ENCODE measurements at places on chromosomes 12 and 14. TPM values are rescaled to one million over a fixed set of nuclear protein-coding genes. Genes with fewer than 3 reads are reported as not detected.

The STYK1 gene
- 0.14 TPM for total RNA-seq

The RDH11 gene
- total RNA-seq: 125 TPM

The KCNC2 gene
- total RNA-seq: not detected

The DLST gene
- 50.6 TPM for total RNA-seq

The SDSL gene
- 17.5 TPM for total RNA-seq

The TAS2R10 gene
- 0.71 TPM for total RNA-seq

The CPNE6 gene
- not detected for total RNA-seq

The TAS2R42 gene
- not detected for total RNA-seq

The A2M gene
- total RNA-seq: 12.1 TPM

The TMEM229B gene
- 1.0 TPM for total RNA-seq

The PLEKHG7 gene
- total RNA-seq: not detected

The LBHD2 gene
- total RNA-seq: not detected
